IPS DF 19.7 (cell line): ENCODE measurements at places on chromosomes 7 and 10.

DNA sequence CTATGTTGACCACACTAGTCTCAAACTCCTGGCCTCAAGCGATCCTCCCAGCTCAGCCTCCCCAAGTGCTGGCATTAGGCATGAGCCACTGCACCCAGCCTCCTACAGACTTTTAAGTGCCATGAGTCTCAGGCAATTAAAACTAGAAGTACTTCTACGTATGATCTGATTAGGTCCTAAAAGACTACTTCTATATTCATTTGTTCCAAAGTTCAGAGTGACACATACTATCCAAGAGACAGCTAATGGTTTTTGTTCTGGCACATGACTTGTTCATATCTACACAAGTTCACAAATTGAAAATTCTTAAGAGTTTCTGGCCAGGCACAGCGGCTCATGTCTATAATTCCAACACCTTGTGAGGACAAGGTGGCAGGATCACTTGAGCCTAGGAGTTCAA, 11.7 kb downstream of the ARHGAP19 start:
- DNase-seq: no peak

- DNase-seq: no peak
Measured at GRCh38 chr10:7766241-7766640, 21.6 kb downstream of the KIN start.

- no peak for DNase-seq
Measured at GRCh38 chr7:51328351-51328801, 11.8 kb upstream of the COBL start.

GRCh38 chr10:79056736-79057391, 11.9 kb upstream of the ZMIZ1 start:
- no peak for DNase-seq

DNA sequence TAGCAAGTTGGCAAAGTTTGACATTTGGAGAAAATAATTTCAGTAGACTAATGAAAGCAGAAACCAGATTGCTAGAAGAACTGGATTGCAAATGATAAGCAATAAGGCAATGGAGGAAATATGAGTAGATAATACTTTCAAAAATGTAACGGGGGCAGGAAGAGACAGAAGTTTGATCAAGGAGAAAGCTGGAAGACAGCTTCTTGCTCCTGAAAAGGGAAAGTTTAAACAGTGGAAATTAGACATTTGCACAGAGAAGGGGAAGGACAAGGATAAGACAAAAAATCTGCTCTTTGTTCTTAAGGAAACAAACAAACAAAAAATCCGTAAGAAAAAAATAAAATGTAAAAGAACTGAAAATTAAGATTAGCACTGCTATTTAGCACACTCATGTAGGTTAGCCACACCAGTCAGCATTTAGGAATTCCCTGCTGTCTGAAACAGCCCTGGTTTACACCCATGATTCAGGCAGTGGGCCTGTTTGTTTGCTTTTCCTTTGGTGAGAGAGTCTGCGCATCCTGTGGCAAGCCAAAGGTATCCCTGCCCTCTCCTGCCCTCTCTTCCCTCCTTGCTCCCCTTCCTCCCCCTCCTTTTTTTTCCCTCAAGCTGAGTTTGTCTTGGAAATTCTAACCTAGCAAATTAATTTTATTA, 104.3 kb upstream of the CAV2 start:
- DNase-seq: no peak

- DNase-seq: no peak
Measured at GRCh38 chr7:116483271-116483942, 16.1 kb upstream of the CAV2 start.

GRCh38 chr10:113954409-113954808, 89.3 kb upstream of the ADRB1 start:
- DNase-seq: no peak

GRCh38 chr7:142859411-142859810, 4.5 kb downstream of the EPHB6 start:
- no peak for DNase-seq

DNA sequence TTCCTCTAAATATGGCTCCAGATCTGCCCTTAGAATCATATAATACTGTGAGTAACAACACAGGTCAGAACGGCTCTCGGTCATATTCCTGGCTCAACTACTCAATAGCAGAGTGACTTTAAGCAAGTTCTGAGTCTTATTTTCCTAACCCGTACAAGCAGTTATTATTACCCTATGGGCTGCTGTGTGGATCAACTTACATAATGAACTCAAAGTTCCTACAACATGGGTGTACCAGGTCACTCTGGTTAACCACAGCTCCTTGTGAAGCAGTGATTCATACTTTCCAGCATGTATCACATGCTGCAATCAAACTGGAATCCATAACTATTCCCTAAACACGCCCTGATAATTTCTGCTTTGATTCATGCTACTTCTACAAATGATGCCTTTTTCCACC, 107.3 kb downstream of the LRRN3 start:
- no peak for DNase-seq

- DNase-seq: no peak
Measured at GRCh38 chr10:99296605-99297004, 32.6 kb upstream of the CNNM1 start.

GRCh38 chr7:130901209-130901783, 167.3 kb upstream of the KLF14 start:
- DNase-seq: no peak

GRCh38 chr7:54336800-54337199, 205.4 kb upstream of the VSTM2A start:
- DNase-seq: no peak
